Mesothelial cell of epicardium (in vitro differentiated cells): ENCODE measurements at places on chromosomes 1 and 21. TPM values are rescaled to one million over a fixed set of nuclear protein-coding genes. Genes with fewer than 3 reads are reported as not detected.

DNA sequence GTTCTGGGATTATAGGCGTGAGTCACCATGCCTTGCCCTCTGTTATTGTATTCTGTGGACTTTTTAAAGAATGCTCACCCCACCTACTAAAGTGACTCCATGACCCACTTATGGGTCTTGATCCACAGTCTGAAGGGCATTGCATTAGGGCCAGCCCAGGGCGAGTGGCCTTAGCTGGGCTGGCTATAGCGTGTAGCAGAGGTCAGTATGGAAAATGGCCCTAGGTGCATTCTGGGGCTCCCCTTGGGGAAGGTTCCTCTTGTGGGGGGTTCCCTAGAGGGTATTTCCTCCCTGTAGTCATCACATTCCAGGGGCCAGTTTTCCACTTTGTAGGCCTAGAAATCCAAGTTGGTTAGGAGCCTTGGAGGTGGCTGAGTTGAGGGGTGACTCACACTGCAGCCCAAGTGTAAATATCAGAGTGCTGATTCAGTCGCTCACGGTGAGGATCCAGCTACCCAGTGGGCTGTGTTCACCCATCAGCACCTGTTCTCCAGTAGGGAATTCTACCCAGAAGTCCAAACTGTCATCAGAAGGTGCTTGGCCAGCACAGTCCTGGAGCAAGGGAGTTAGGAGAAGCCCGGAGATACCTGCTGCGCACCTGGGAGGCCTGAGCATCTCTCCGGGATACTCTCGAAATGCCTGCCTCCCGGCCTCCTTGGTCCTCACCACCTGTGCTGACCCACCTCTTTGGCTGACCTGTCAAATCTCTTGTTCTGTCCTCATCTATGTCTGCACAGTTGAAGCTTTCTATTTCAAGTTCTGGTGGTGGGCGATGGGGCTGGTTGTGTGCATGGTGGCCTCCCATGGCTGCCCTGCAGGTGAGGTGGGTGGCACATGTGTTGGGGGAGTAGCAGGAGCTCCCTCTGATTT is 52.2 kb downstream of the NENF start:
- no peak overlapping the region for H3K4me3 ChIP-seq
- DNase-seq, result no peak
- H3K27ac ChIP-seq, result no peak overlapping the region
- H3K36me3 ChIP-seq, result no peaks in the 10 kb centered on the region
- H3K27me3 ChIP-seq, result no peaks in the 10 kb centered on the region

- no peak for DNase-seq
- no peak overlapping the region for H3K27ac ChIP-seq
- no peak overlapping the region for H3K4me3 ChIP-seq
- H3K27me3 ChIP-seq, result no peaks in the 10 kb centered on the region
- no peaks in the 10 kb centered on the region for H3K4me1 ChIP-seq
- H3K36me3 ChIP-seq, result no peaks in the 10 kb centered on the region
These were observed 112.5 kb downstream of the DNM3 start for GRCh38 chr1:171953835-171954234.

GRCh38 chr1:50474859-50475809 is 51.9 kb upstream of the DMRTA2 start:
- H3K27me3 ChIP-seq, result no peaks in the 10 kb centered on the region
- H3K27ac ChIP-seq, result no peak overlapping the region
- no peak overlapping the region for H3K4me3 ChIP-seq
- no peaks in the 10 kb centered on the region for H3K36me3 ChIP-seq
- no peaks in the 10 kb centered on the region for H3K4me1 ChIP-seq

- no peaks in the 10 kb centered on the region for H3K27me3 ChIP-seq
- peaks cover 10% of the 10 kb centered on the region for H3K4me1 ChIP-seq
- H3K36me3 ChIP-seq, result peaks cover 10% of the 10 kb centered on the region
- no peak overlapping the region for H3K4me3 ChIP-seq
- DNase-seq, result no peak
These were observed 75.2 kb downstream of the CDC42BPA start for GRCh38 chr1:227242811-227243682.

DNA sequence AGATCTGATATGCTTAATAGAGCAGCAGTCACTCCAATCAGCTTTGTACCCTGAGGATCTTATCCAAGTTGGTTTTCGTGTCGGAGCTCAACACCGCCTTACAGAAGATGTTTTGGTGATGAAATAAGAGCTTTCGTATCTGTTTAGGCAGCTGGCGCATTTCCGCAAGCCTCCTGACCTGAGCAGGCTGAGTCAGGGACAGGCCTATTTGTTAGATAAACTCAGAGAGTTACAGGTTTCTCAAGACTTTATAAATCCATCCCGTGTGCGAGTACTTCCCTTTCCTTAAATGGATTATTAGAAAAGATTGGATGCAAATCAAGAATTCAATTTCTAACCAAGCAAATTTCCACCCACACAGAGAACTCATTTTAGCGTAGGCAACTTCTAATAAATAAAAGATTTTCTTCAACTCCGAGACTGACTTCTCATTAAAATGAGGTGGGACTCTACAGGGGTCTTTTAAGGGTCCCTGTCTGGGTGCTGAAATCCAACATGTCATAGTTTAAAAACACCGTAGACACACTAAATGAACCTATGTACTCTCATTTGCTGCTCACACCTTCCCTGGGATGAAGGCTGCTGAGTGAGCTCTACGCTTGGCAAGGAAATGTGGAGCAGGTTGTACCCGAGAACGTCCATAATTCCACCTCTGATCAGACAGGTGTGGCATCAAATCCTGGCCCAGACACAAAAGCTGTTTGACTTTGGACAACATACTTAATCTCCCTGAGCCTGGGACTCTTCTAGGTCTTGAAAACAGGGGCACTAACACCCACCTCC is 106.9 kb upstream of the F3 start:
- H3K4me1 ChIP-seq, result peaks cover 12% of the 10 kb centered on the region
- H3K27me3 ChIP-seq, result no peaks in the 10 kb centered on the region
- H3K27ac ChIP-seq, result peak overlapping the region; percentile 83

GRCh38 chr21:43268804-43269186 is 100.0 kb downstream of the CRYAA start:
- H3K27me3 ChIP-seq, result no peaks in the 10 kb centered on the region
- no peak for DNase-seq
- H3K27ac ChIP-seq, result no peak overlapping the region
- peaks cover 2% of the 10 kb centered on the region for H3K4me1 ChIP-seq
- H3K4me3 ChIP-seq, result no peak overlapping the region

Gene CACNA1S
- 0.05 TPM in 1 of 3 replicates, not detected in the others for total RNA-seq

Gene GJA8
- not detected in 3 replicates for total RNA-seq

Gene BRDT
- not detected in 3 replicates for total RNA-seq

Gene NCAM2
- 31.3 to 34.0 TPM (median 33.8 TPM) in 3 replicates for total RNA-seq

Gene CLCA1
- total RNA-seq, result not detected in 3 replicates

Gene ANGPTL3
- not detected in 3 replicates for total RNA-seq
